ENCODE measurements at places on chromosomes 7 and 10.

DNA sequence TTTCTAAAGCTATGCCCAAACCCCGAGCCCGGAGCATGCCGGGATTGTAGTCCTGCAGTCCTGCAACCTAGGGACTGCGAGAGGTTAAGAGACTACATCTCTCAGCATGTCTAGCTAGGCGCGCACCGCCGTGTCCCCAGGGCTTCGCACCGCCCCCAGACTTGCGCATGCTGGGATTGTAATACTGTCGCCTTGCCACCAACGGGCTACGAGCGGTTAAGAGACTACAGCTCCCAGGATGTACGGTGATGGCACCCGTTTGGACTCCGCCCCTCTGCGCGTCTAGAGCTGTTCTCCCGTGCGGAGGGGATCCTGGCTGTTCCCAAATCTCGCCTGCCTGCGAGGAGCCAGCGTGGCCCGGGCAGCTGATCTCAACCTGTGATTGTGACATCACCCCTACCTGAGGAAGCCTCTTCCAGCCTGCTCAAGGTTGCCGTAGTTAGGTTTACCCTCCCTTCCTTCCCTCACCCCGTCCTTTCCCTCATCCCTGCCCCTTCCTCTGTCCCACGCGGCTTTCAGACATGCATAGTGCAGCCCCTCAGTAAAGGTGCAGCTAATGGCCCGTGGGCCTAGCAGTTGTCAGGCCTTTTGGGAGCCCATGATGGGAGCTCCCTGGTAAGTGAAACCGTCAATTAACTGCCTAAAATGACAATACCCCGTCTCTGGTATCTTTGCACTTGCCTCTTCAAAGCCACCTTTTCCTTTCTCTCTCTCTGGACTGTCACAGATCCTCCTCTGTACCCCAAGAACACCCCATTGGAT, 6.3 kb upstream of the ZNF736 start:
- DNase-seq, result peak; percentile 60

- no peak for DNase-seq
Measured at GRCh38 chr10:86155054-86155921, 211.3 kb downstream of the GRID1 start.

DNA sequence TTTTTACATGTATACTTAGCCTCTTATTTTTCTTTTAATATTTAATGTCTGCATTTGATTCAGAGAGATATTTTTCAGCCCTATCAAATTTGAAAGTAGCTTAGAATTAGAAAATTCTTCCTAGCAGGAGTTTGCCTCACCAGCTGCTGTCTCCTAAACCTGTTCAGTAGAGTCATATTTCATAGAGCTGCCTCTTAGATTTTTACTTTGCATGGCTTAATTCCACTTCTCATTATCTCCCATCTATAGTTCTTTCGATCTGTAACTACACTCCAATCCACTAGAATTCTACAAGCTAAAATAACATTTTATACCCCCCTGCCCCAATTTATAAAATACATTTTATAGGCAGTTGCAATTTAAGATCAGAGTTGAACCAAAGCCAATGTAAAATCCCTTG, 227.0 kb downstream of the ANK3 start:
- DNase-seq, result no peak

GRCh38 chr10:104589871-104590270, 51.2 kb upstream of the SORCS3 start:
- no peak for DNase-seq

DNA sequence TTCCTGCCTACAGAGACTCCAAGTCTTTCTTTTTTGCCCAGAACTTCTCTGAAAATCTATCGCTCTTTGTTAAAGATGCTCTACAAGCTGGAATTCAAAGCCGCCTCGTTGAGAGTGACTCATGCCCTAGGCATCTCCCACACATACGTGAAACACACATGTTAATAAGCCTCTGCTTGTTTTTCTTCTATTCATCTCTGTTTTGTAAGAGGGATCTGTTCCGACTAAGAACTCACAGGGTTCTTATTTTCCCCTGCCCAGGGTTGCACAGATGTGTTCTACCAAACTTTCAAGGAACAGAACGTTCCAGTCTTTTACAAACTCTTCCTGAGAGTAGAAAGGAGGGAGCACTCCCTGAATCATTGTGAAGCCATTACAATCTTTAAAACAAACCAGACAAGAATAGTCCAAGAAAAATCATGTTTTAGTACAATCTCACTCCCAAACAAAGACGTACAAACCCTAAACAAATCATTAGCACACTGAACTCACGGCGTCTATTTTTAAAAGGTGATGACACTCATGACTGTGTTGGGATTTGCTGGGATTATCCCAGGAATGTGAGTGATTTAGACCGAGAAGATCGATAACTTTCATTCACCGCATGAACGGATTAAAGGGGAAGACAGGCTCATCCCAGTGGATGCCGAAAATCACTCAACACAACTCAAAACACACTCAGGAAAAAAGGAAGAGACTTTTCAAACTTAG, 55.3 kb upstream of the INPP5A start:
- no peak for DNase-seq

DNA sequence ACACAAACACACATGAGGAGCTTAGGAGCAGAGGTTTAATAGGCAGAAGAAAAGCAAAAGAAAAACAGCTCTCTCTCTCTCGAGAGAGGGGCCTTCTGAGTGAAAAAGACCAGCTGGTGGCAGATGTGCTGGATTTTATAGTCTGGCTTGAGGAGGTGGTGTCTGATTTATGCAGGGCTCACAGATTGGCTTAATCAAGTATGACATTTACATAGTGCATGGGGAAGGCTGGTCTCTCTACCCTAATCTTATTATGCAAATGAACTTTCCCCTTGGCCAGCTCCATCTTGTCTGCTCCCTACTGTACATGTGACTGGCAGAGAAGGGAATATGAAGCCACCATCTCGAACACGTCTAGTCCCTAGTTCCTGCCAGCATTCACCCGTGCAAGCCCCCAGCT, 219.5 kb upstream of the ZNF804B start:
- DNase-seq, result no peak

DNA sequence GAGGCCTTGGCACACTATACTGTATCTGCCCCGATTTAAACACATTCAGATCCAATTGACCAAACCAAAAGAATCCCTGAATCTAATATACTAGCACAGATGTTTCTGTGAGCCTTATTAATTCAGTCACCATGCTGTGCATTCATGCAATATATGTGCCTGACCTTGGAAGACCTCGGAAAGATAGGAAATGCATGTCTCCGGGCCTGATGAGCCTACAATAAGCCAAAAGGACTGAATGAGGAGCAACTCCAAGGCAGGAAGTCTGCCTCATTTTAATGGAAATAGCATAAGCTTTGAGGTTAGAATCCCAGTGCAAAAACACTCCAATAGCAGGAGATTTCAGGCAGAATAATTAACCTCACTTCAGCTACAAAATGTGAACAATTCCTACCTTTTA, 316.7 kb downstream of the LRRTM3 start:
- DNase-seq, result no peak

DNA sequence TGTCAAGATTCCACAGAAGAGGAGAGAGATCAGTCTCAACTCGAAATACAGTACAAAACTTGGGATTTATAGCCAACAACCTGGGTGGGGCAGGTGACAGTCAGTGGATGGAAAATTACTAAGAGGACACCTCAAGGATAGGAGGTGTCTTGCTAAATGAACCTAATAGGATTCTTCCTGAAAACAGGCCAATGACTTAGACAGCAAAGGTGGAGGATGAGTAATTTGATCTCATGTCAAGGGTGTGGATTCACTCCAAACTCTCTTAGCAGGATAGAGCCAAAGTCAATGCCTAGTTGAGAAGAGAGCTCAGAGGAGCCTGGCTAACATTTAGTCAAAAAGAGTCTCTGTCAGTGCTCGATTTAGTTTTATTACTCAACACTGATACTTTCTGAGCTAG, 106.7 kb upstream of the INSYN2A start:
- DNase-seq, result no peak

DNA sequence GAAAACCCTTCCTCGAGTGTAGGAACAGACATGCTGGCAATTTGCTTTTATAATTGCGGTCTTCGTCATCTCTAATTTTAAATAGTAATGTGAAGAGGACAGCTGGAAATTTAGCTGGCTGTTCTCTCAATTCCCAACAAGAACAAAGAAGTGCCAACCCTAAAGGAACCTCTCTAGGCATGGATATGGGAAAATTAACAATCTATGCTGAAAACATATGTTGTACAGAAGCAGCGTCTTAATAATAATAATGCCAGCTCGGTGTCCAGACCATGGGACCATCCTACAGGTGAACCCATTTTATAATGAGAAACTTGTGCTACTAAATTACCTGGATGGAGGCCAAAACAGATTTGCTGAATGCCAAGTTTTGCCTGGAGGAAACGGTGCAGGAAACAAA, 641.4 kb upstream of the MGMT start:
- no peak for DNase-seq

GRCh38 chr10:77926566-77927401, at the start of gene DLG5:
Gene DLG5 (minus strand): TSS chr10:77926755. CDS start chr10:77926520, 235 bp downstream.
- DNase-seq, result no peak

DNA sequence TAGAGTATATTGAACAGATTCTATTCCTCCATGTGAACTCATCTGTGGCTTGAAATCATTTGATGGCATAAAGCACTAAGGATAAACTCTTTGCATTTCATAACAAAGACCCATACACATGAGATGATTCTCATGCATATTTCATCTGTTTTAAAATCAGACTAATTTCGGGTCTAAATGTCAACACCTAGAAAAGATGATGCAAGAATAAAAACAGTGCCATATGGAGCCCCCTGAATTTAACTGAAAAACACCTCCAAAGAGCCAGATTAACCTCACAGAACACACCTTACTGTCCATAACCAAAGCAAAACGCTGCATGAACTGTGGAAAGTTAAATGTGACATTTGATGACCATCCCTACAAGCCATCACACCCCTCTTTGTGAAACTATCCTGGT, 59.7 kb downstream of the ELAPOR2 start:
- no peak for DNase-seq

GRCh38 chr10:107010531-107010930, 154.0 kb downstream of the SORCS1 start:
- no peak for DNase-seq

- DNase-seq, result no peak
Measured at GRCh38 chr10:73876971-73877370, 2.6 kb upstream of the CAMK2G start.

DNA sequence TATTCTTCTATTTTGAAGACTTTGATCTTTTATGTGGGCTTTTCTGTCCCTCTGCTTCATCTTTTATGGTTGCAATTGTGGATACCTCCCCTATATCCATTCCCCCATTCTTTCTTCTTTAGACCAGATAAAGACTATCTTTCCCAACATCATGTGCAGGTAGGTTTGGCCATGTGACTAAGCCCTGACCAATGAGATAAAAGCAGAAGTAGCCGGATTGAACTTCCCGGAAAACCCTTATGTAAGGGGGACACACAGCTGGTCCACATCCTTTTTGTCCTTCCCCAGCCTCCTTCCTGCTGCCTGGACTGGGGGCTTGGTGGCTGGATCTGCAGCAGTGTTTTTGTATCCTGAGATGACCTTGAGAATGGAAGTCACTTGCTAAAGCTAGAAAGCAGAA, 33.5 kb upstream of the EXOC6 start:
- DNase-seq, result no peak

GRCh38 chr10:28533186-28533564, 257 bp downstream of the WAC start:
- DNase-seq, result no peak

- DNase-seq, result no peak
Measured at GRCh38 chr7:105391429-105391828, 2.7 kb upstream of the SRPK2 start.

DNA sequence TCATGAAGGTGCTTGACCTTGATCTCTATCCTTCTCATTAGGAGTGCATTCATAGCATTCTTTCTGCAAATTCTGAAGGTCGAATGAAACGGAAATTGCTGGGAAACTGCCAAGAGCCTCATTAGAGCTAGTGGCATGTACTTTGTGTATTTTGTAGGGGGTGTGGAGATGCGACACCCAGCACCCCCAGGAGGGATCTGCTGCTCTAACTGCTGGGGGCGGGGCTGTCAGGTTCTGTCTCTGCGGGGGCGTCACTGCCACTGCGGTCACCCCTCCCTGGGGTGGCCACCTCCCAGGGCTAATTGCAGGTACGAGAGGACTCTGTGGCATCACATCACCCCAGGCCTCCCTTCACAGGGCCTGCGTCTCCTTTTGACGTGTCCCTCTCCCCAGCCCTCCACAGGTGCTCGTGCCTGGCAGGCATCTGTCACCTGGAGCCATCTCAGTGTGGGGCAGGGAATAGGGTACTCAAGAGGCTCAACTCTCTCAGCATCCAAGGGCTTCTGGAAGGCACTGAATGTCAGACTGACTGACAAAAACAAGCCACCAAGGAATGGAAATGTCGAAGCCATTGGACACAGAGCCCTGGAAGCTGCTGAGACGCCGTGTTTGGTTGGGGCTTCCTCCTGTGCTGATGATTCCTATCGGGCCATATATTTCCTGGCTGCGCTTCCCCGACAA, 151.1 kb downstream of the ACTR3B start:
- no peak for DNase-seq

DNA sequence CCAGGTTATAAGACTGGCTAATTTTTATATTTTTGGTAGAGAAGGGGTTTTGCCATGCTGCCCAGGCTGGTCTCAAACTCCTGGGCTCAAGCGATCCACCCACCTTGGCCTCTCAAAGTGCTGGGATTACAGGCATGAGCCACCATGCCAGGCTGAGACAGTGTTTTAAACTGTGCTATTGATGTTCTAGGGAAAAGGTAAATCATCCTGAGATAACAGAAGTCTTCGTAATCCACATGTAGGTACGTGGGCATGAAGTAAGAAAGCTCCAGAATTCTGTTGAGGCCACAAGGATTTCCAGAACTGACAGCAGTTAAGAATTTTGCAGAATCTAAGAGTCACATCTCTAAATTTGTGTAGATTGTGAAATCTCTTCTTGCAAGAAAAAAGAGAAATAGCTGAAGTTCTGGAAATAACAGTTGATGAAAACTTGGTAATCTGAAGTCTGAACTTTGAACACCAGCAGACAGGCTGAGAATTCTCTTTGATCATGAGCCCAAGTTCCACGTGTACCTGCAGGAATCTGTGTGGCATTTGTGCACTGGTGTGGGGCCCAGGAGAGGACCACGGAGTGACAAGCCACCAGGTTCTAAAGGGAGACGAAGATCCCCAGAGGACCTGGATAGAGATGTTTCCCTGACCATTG, 24.6 kb downstream of the C7orf33 start:
- DNase-seq, result no peak

DNA sequence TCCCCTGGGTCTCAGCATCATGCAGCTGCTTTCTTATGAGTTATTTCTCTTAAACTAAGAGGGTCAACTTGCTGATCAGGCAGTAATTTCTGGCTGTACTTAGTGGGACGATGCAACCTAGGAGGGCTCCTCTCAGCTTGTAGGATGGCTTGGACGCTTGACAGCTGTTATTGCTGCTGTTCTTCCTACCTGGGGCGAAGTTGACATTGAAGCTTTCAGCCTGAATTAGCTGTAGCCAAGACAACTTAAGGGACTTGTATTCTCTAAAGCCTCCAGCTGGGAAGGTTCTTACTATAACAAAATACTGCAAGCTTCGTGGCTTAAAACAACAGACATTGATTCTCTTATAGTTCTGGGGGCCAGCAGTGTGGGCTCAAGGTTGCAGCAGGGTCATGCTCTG, 224.9 kb downstream of the ACTR3B start:
- DNase-seq, result no peak

GRCh38 chr7:109579901-109580300, 1010.2 kb downstream of the DNAJB9 start:
- DNase-seq, result no peak

All from omental fat pad (tissue), 4 donors.